ENCODE measurements at places on chromosomes 13 and 19. TPM values are rescaled to one million over a fixed set of nuclear protein-coding genes. Genes with fewer than 3 reads are reported as not detected.

The FUT6 gene
- not detected for total RNA-seq

The ATXN8OS gene
- not detected for total RNA-seq

The GPR12 gene
- not detected for total RNA-seq

The MBD3L2 gene
- not detected for total RNA-seq
